ENCODE measurements at places on chromosomes 11 and 22.

GRCh38 chr22:17106161-17106784 lies 14.9 kb downstream of the TMEM121B start:
- DNase-seq: no peak

GRCh38 chr11:10205928-10206327 lies 88.1 kb downstream of the SBF2 start:
- DNase-seq: no peak

- peak; percentile 28 for DNase-seq
These were observed 1.7 kb upstream of the TXNRD2 start for GRCh38 chr22:19943082-19944026.

- no peak for DNase-seq
These were observed 51.4 kb upstream of the ACAT1 start for GRCh38 chr11:108069947-108070346.

GRCh38 chr11:125559888-125560287 lies 9.4 kb upstream of the EI24 start:
- peak; percentile 88 for DNase-seq

GRCh38 chr11:123152951-123153350 lies 42.1 kb downstream of the CLMP start:
- no peak for DNase-seq

DNA sequence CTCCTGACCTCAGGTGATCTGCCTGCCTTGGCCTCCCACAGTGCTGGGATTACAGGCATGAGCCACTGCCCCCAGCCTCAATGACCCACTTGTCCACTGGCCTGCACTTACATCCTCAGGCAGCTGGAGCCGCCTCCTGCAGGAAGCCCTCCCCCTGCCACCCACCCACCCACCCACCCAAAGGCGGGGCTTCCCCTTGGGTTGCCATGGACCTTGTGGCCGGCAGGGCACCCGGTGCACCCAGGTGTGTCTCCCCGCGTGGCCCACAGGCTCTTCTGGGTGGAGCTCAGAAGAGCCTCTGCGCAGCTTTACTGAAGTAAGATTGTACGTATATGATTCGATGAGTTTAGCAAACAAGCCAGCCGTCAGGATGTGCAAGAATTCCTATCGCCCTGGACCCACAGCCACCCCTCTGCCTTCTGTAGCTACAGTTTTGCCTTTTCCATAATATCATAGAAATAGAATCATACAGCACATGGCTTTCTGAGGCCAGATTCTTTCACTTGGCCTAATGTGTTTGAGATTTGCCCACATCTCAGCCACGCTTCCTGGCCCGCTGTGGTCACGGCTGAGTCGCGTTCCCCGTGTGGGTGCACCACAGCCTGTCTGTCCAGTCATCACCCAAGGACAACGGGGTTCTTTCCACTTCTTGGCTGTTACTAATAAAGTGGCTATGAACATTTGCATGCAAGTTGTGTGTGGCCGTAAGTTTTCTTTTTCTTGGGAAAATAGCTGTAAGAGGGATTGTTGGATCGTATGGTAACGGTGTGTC lies 5.3 kb upstream of the BRSK2 start:
- no peak for DNase-seq

- DNase-seq: no peak
These were observed 5.3 kb upstream of the GNB1L start for GRCh38 chr22:19859861-19860510.

DNA sequence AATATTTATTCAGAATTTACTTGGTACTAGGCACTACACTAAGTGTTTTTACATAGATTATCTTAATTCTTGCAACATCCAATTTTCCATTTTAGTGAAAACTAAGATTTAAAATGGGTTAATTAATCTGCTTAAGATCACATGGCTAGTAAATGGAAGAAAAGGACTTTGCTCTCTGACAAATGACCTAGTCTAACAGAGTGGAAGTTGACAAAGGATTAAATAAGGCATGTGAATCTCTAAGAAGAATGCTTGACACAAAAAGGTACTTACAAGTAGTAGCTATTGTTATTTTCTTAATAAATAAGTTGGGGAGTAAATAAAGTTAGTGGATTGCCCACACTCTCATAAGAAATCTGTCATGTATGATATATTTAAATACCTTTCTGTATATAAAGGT lies 584.8 kb downstream of the DLG2 start:
- no peak for DNase-seq

DNA sequence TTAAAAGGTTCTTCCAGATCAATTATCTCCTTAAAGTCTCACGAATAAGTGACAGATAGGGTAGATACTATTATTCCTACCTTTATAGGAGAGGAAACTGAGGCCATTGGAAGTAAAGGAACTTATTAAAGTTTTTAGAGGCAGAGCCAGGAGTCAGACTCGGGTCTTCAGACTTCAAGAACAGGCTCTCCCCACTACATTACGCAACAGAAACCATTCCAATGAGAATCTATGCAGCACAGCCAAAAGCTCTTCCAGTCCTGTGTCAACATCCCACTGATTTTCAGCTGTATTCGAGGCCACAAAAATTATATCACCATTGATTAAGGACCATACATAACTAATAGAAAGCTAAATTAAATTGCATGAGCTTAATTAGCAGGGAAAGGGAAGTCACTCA lies 77.4 kb downstream of the RELT start:
- no peak for DNase-seq

- DNase-seq: peak; percentile 40
These were observed 100.3 kb upstream of the CLPB start for GRCh38 chr11:72534371-72535193.

DNA sequence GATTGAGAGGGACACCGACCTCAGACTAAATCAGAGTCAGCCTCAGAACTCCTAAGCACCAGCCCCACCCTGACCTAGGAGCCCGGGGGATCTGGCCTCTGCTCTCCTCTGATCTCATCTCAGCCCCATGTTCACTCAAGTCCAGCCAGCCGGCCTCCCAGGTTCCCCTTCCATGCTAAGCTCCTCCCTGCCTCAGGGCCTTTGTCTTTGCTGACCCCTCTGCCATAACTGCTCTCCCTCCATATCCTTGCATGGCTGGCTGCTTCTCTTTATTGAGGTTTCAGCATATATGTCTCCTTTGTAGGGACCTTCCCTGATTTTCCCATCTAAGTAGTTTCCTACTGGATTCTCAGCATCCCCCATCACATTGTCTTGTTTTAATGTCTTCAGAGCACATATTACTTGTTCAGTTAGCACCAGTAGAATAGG lies 780 bp upstream of the SLC15A3 start:
- DNase-seq: no peak

DNA sequence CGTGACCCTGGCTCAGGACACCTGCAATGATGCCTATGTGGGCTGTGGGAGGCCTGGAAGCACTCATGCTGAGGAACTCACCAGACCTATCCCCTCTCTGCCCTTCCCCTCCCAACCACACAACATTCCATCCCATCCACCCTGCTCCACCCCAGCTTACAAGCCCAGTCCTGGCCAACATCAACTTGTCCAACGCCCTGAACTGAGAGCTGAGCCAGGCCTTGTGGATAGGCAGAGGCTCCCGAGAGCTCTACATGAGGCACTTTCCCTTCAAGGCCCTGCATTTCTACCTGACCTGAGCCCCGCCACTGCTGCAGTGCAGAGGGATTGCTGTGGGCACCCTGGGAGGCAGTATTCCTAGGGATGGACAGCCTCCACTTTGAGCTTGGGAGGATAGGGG lies 112.4 kb downstream of the PDE2A start:
- no peak for DNase-seq

GRCh38 chr11:113375402-113375801 lies 12.2 kb upstream of the ANKK1 start:
- no peak for DNase-seq

DNA sequence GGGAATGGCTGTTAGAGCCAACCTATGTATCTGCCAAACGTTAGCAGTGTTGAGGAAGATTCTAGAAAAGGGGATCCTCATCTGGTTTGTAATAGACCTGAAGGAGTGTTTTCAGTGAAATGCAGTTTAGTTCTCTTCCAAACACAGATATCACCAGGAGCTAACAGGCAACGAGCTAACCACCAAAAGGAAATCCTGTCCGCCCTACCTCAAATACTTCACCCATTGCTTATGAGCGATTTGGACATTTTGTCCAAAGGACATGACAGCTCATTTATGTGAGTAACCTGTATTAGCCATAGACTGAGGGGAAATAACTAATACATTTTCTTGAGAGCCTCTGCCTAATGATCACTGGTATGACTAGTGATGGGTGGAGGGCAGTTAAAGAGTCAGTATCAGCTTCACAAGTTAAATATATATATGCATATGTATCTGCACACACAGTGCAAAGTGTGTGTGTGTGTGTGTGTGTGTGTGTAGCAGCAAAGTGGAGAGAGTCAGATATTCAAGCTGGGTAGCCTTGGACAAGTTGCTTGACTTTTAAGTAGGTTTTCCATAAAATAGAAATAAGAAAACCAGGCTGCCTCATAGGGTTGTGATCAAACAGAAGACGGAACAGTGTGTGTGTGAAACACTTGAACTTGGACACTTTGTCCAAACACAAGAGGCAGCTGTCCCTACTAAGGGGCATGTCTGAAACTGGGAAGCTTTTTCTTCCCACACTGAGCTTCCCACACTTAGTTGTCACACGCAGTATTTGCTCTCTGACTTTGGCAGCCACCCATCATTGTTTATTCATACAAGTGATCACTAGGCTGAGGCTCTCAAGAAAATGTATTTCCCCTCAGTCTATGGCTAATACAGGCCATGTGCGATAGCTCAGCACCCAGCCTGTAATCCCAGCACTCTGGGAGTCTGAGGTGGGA lies 940 bp upstream of the C11orf91 start:
- peak; percentile 86 for DNase-seq

- no peak for DNase-seq
These were observed 316.6 kb downstream of the MIAT start for GRCh38 chr22:26974034-26974433.

DNA sequence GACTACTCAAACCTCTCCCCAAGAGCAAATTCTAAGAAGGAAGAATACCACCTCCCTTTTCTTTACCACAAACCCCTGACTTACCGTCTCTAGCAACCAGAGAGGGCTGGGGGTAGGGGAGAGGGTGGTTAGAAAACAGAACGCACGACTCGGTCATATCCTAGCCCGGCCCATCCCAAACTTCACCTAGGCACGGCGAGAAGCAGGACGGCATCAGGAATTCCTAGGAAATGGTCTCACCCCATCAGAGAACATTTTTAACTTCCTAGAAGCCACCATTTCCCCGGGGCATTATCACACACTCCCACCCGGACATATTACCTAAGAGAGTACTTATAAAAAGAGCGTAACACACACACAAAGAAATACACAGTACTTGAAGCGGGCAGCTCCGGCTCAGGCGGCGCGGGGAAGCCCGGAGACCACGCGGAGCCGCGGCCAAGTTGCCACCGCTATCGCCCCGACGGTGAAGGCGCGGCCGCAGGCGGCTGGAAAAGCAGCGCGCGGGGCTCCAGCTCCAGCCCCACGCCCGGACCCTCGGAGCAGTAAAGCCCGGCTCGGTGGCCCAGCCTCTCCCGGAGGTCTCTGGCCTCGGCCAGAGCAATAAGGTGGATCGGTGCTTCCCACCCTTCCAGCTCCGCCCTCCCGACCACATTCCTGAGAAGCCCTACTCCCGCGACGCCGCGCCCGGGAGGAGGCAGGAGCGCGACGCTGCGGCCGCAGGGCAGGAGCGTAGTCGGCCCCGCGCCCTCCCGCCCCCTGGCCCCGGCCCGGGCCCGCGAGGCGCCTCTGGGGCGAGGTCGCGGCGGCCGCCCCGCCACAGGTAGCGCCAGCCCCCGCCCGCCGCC lies 878 bp downstream of the RRAS2 start:
- DNase-seq: peak; percentile 71

DNA sequence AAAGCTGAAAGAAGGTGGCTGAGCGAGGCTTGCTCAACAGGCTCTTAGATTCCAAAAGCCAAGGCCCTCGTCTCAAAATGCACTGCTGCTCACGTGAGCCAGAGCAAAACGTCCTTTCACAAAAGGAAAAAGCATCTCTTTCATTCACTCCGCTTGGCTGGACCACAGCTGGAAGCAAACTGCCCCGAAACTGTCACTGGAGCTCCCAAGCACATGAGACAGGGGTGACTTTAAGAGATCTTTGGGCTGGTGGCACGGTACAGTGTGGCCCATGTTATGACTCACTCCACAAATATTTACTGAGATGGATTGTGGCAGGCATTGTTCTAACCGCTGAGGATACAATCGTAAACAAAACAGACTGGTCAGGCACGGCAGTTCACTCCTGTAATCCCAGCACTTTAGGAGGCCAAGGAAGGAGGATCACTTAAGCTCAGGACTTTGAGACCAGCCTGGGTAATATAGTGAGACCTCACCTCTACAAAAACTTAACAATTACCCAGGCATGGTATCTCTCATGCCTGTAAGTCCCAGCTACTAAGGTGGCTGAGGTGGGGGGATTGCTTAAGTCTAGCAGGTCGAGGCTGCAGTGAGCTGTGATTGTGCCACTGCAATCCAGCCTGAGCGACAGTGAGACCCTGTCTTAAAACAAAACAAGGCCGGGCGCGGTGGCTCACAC lies 3.6 kb downstream of the PLA2G6 start:
- DNase-seq: peak; percentile 87

GRCh38 chr22:43851058-43851978 lies 11.0 kb downstream of the SULT4A1 start:
- DNase-seq: no peak

DNA sequence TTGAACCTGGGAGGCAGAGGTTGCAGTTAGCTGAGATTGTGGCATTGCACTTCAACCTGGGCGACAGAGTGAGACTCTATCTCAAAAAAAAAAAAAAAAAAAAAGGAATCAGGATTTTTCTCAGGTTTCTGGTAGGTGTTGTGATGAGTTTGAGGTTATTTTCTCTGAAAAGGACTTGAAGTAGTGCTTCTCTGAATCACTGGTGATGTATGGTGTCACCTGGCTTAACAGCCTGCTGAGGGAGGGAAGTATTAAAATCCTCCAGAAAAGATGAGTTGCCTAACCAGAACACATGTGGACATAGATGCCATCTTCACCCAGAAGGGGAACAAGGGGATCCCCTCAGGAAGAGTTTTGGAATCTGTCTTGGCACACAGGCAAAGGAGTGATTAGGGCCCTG lies 20.1 kb downstream of the SMARCB1 start:
- DNase-seq: no peak

DNA sequence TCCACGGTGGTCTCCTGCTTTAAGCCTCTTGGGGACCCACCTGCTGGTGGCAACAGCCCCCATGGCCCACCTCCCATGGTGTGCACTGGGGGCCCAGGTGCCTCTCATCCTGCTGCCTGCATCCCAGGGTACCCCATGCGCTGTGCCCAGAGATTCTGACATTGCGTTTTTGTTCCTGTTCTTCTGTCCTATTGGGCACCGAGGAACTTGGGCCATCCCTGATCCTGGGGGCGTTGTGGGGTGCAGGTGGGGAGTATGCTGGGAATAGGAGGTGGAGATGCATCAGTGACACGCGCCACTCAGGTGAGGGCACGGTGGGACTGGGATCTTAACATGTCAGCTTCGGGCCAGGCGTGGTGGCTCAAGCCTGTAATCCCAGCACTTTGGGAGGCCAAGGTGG lies 12.4 kb upstream of the NAP1L4 start:
- DNase-seq: no peak

DNA sequence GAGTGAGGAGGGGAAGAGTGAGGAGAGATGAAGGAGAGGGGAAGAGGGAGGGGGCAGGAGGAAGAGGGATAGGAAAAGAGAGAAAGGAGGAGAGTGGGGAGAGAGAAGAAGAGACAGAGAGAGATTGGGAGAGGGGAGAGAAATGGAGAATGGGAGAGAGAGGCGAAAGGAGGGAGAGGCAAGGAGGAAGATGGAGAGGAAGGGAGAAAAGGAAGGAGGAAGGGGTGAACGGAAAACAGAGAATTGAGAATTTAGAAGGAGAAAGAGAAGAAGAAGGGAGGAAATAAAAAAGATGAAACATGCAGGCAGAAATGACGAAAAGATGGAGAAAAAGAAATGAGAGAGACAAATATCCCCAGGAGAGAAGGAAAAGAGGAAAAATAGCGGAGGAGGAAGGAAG lies 502.8 kb downstream of the MN1 start:
- no peak for DNase-seq
